ENCODE measurements at places on chromosomes 4 and X.

DNA sequence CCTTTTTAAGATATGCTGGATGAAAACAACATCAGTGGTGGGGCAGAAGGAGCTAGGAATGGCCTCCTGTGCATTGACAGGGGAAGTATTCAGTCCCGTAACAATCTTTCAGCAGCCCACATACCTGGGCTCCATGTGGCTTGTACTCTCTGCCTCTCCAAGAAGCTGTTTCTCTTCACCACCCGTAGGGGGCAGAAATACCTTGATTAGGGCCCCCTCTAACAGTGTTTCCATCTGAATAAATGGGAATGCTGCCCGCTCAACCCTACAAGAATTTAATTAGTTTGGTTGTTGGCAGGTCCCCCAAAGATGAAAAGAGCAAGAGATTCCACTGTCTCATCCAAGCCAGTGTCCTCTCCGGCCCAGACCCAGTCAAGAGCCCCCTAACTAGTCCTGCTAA is 155.2 kb downstream of the SMIM20 start:
- DNase-seq = no peak

DNA sequence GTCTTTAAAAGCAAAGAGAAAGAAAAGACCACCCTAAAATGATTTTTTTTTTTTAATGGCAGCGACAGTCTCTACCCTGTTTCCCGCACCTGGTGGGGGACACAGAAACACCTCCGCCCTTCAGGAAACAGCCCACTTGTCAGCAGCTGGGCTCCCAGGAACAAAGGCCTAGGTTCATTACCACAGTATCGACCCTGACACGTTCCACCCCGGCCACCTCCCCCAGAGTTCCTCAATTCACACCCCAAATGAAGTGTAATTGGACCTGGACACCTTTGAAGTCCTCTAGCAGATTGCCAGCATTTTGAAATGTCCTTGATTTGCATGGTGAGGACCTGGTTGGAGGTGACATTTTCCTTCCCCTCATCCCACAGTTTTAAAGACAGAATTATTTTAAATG is 175.0 kb upstream of the BCOR start:
- no peak for DNase-seq

DNA sequence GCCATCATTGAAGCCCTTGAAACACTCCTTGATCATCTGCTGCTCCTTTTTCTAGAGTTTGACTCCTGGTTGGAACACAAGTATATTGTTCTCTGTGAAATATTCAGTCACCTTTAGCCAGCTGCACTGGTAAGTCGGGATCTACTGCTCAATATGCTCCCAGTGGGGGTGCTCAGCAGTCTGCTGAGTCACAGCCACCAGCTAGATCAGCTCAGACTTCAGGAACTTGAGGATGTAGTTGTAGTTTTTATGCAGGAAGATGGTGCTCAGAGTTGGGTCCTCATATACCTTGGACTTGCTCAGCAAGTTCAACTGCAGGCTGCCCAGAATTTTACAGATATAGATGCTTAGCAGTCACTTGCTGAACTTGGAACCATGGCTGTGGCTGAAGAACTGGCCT is 202.5 kb upstream of the RPL34 start:
- no peak for DNase-seq

GRCh38 chr4:59175617-59176016 is 2024.5 kb upstream of the ADGRL3 start:
- no peak for DNase-seq

- DNase-seq = no peak
Measured at GRCh38 chr4:137519406-137519805, 12.9 kb downstream of the PCDH18 start.

DNA sequence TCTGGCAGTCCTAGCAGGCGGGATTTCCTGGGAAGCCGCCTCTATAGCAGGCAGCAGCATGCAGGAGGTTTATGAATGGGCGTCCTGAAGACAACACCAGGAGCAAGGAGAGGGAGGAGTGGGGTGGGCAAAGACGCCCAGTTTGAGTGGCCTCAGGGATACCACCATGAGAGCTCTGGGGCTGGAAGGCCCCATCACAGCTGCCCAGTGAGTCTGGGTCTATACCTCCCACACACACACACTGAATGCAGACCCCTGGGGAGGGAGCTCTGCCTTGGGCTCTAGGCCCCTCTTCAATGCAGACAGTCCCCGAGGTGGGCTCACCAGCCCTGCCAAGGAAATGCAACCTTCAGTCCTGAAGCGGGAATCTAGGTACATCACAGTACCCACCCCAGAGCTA is 98.6 kb downstream of the AFAP1 start:
- no peak for DNase-seq

GRCh38 chrX:136250191-136251040 is 784 bp downstream of the MAP7D3 start:
- DNase-seq = no peak

DNA sequence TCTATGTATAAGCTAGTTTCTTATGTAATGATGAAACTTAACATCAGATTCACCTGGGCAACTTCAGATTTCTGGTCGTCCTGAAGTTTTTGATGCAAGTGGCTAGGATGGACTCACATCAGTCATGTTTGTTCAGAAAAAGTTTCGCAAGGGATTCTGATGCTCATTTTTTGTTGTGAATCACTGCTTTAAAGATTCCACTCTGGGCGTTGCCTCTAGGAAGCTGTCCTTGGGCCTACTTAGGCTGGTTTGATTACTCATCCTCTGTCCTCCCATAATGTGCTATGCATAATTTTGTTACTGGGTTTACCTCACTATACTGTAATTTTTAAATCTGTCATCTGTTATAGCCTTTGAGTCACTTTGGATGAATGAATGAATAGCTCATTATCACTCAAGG is 30.8 kb downstream of the HERC3 start:
- DNase-seq = no peak

- no peak for DNase-seq
Measured at GRCh38 chrX:2676794-2677675, 14.1 kb upstream of the CD99 start.

DNA sequence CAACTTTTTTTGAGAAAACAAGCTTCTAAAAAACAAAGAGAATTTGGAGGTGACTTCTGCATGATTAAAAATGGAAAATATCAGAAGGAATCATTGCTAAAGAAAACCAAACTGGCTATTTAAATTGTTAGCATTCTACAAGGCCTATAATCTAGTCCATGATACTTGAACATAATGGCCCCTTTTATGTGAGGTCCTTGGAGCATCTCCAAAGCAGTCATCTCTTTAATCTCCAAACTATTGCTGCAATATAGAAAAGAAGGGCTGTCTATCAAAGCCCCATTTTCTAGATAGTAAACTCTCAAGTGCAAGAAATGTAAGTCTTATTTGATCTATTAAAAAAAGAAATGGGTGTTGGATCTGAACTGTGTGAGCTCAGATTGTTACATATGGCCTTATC is 615.1 kb downstream of the CENPC start:
- no peak for DNase-seq

- no peak for DNase-seq
Measured at GRCh38 chr4:20319825-20320612, 68.3 kb downstream of the SLIT2 start.

DNA sequence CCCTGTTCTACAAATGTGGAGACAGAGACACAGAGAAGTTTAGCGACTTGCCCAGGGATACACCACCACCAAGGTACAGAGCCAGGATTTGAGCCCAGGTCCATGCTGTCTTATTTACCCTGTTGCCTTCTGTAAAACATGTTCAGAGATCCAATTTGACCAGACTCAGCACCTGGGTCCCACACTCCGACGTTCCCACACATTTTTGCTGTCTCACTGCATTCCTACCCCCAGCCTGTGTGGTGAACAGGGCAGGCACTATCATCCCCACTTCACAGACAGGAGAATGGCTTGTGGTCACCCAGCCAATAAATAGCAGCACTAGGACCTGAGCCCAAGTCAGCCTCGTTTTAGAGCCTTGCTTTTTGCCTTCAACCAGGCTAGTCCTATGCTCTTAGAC is 102.8 kb downstream of the PJA1 start:
- peak; percentile 9 for DNase-seq

DNA sequence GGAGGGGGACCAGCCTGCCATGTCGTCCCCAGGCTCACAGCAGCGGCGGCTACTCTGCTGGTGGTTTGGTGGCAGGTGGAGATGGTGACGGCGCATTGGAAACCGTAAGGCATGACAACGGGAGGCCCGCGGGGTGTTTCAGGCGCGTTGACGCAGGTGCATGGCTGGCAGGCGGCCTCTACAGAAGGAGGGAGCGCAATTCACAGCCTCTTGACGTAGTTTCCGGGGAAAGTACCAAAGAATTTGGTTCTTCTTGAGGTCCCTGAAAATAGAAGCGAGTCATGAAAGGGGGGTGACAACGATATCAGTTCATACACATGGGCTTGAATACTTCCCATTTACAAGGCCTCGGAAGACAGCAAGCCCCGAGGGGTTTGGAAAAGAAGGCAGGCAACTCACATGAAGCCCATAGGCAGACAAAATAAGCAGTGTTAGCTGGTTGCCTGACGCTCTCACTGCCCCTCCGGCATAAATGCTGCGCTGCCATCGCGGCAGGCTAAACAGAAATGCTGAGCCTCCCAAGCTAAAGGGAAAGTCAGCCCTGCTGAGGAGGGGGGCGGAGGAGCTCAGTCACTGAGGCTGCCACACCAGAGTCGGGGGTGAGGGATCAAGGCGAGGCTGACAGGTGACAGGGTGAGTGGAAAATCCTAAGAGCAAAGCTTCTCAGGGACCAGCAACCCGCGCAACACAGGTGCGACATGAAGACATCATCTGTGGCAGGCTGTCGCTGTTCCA is 52.3 kb upstream of the PDLIM3 start:
- DNase-seq = peak; percentile 70

DNA sequence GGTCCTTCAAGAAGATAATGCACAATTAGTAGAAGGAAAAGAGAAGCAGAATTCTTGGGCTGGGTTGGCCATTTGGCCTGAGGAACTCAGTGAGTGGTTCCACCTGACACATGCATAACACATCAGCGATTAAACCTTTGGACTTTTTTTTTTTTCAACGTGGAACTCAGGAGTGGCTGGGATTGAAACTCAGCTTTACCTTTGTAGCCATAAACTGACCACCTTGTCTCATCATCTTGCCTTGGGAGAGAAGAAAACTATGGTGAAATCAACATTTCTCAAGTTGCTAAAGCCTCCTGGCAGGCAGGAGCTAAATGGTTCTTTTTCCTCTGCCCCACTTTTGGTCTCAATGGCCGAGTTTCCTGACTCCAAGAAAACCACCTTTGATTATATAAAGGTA is 16.3 kb downstream of the PTTG2 start:
- no peak for DNase-seq

- DNase-seq = no peak
Measured at GRCh38 chr4:42344309-42344708, 53.0 kb upstream of the SHISA3 start.

- DNase-seq = no peak
Measured at GRCh38 chr4:2183394-2183793, 58.5 kb downstream of the HAUS3 start.

GRCh38 chr4:128802680-128803628 is 6.5 kb upstream of the JADE1 start:
- no peak for DNase-seq

DNA sequence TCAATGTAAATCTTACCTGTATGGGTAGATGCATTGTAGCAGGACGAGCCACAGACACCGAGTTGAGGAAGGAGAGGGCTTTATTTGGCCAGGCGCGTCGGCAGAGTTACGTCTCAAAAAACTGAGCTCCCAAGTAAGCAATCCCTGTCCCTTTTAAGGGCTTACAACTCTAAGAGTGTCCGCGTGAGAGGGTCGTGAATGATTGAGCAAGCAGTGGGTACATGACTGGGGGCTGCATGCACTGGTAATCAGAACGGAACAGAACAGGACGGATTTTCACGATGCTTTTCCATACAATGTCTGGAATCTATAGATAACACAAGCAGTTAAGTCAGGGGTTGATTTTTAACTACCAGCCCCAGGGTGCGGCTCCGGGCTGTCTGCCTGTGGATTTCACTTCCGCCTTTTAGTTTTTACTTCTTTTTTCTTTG is 524.9 kb upstream of the HTR2C start:
- no peak for DNase-seq

DNA sequence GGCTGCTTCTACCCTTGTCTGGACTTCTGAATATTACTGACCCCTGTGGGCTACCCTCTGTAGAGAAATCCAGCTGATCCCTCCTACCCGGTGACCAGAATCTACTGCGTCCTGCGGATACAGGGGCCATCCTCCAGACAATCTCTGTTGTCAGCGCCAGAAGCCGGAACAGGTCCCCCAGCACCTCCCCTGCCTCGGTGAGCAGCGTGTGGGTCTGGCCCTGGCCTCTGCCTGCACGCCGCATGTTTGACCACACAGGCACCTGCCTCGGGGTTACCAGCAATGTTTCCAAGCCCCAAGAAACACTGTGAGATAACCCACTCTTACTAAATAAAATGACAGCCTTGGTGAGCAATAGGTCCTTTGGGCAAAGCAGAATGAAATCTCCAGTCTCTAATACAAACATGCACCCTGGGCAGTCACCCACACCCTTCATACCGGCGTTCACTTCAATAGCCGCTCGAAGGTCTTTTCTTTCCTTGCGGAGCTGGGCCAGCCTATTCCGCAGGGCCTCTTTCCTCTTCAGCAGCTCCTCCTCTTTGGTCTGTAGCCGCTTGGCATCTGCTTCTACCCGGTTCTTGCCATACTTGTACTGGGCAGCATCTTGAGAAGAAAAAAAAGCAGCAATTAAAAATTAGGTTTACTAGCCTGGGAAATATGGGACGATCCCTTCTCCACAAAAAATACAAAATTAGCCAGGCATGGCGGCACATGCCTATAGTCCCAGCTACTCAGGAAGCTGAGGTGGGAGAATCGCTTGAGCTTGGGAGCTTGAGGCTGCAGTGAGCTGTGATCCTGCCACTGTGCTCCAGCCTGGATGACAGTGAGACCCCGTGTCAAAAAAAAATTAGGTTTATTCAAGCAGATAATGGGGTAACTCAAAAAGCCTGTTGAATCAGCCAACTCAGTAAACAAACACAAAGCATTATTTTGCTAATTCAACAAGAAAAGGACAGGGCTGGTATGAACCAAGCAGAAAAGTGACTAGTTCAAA is 165.1 kb downstream of the AFAP1 start:
- DNase-seq = no peak

DNA sequence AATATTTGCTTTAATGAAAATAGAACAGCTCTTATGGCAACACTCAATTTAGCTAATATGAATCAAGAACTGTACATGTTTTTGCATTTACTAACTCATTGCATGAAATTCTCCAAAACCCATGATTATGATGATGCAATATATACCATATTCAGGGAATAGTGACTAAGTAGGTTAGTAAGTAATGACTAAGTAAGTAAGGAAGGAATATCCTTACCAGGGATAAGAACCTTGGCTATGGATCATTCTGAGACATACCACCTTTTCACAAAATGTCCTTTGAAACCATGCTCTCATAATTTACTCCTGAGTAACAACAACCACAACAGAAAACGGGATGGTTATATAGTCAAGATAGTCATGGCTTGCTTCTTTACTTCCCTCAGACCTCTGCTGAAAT is 1513.0 kb downstream of the STIM2 start:
- no peak for DNase-seq

GRCh38 chr4:69910016-69910782 is 20.7 kb upstream of the CSN1S1 start:
- DNase-seq = no peak

GRCh38 chrX:17443556-17443955 is 68.6 kb downstream of the NHS start:
- DNase-seq = no peak

GRCh38 chr4:78984593-78984992 is 45.4 kb upstream of the PAQR3 start:
- DNase-seq = no peak

Measured in mesothelial cell of epicardium (in vitro differentiated cells).